Activated CD4-positive, alpha-beta T cell treated with anti-CD3 and anti-CD28 coated beads for 36 hours (primary cell): ENCODE measurements at places on chromosomes 12 and 14. TPM values are rescaled to one million over a fixed set of nuclear protein-coding genes. Genes with fewer than 3 reads are reported as not detected.

Gene SSPN
- not detected for total RNA-seq

GRCh38 chr12:65505386-65506121 lies 227.1 kb downstream of the MSRB3 start:
- no peak for DNase-seq

GRCh38 chr14:75277815-75278421 lies 710 bp upstream of the FOS start:
- DNase-seq: no peak

Gene DBX2
- not detected for total RNA-seq
